Epithelial cell of prostate (primary cell): ENCODE measurements at places on chromosomes 12 and 14.

DNA sequence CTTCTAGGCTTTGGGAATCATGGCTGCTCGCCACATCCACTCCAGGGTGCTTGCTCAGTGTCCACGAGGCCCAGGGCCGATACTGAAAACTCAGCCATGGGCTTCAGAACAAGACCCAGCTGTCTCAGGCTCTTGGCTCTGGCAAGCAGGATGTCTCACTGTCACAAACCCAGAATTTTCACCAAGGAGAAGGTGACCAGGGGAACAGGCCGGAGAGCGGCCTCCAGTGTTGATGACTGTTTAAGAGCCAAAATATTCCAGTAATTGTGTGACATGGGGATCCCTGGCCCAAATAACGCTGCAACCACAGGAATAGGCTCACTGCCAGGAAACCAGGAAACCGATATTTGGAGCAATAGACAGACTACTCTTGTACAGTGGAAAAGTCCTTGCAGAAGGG lies 9.8 kb upstream of the SERPINA5 start:
- no peak for DNase-seq

GRCh38 chr14:105532735-105533141 lies 6.4 kb downstream of the TMEM121 start:
- DNase-seq: no peak

GRCh38 chr12:45732936-45733335 lies 3.4 kb downstream of the ARID2 start:
- DNase-seq: no peak

DNA sequence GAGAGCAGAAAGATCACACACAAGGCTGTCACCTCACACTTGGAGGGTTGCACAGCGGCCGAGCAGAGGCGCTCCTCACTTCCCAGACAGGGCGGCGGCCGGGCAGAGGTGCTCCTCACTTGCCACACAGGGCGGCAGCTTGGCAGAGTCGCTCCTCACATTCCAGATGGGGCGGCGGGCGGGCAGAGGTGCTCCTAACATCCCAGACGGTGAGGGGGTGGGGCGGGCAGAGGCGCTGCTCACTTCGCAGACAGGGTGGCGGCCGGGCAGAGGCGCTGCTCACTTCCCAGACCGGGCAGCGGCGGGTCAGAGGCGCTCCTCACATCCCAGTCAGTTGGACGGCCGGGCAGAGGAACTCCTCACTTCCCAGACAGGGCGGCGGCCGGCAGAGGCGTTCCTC lies 9.1 kb downstream of the TMBIM4 start:
- no peak for DNase-seq

DNA sequence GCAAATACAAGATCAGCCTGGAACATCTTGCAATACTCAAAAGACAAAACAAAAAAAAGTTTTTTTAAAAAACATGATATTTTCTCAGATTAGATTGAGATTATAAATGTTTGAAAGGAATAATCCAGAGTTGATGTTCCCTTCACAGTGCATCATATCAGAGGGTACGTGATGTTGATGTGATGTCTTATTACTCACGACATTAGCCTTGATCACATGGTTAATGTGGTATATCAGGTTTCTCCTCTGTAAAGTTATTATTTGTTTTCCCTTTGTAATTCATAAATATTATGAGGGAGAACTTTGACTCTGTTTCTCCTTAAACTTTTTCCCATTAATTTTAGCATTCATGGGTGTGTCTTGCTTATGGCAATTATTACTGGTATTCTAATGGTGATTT lies 26.6 kb downstream of the LIMA1 start:
- DNase-seq: no peak

DNA sequence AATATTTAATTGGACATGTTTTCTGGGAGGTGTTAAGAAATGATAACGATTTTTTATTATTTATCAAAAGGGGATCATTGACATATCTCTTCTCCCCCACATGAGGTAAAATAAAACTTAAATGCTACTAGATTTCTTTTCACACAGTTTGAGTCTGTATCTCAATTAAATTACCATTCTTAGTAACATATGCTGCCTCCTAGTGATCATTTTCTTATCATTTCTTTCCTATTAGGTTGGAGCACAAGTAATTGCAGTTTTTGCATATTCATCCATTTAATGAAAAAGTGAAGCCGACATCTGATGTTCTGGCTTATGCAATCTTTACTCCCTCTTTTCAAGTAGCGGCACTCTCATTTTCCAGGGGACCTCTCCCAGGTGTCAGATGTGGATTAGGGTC lies 24.9 kb downstream of the PUS7L start:
- no peak for DNase-seq

- no peak for DNase-seq
Observed at GRCh38 chr14:74695406-74695805, 17.5 kb downstream of the AREL1 start.

DNA sequence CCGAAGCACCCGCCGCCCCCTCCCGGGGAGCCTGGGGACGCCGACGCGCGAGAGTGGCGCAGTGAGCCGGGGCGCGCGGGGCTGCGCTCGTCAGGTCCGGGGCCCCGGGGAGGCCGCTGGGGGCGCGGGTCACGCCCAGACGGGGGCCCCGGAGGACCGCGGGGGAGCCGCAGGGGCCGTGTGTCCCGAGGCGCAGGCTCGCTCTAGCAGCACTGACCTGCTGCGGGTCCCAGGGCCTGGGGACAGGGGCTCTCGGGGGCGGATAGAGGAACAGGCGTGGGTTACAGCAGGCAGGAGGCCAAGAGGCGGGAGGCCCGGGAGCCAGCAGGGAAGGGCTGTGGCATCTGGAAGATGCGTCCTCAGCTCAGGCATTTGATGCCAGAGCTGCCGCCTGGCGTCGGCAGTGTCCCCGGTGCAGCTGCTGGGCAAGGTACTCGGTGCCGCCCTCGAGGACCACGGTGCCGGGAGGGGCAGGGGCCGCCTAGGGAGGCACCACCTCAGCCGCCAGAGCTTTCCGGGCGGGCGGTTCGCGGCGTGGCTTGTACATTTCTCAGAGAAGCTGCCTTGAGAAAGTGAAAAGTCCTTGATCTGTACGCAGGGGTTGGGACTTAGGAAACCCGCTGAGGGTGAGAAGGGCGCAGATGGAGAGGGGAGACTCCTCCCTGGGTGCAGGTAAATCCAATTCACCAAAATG lies 1.2 kb downstream of the WNT5B start:
- no peak for DNase-seq
